ENCODE measurements at places on chromosomes 7 and 10.

- DNase-seq: no peak
Measured at GRCh38 chr7:130195396-130195795, 9.8 kb downstream of the TMEM209 start.

GRCh38 chr7:38168890-38169570 lies 9.0 kb upstream of the STARD3NL start:
- DNase-seq: no peak

DNA sequence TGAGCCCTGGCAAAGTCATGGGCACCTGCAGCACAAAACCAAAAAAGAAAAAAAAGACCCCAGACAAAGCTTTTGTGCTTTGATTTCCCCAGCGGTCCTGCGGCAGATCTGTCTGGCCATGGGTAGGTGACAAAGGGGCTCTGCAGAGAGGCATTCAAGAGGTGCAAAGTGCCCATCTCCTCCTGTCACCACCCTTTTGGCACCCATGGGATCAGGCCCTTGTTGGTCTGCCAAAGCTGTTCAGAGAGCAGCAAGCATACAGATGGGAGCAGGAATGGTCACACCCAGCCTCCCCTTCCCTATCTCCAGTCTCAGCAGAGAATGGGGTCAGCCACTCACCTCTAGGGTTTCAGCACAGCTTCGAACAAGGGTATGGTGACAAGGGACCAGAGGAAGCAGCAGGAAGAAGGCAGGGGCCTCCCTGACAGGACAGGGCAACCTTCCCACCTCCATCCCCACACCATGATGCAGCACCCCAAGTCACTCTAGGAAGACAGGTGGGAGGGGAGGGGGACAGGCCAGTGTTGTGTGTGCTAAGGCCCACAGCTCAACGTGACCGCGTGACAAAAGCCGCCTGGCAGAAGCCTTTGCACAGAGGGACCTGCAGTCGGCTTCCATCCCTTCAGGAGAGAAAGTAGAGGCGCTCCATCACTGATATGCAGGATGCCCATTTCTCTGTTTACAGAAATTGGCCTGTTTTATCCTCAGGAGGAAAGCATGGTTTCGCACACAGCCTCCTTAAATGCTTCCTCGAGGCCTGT lies 6.3 kb downstream of the CAMK2G start:
- DNase-seq: no peak

DNA sequence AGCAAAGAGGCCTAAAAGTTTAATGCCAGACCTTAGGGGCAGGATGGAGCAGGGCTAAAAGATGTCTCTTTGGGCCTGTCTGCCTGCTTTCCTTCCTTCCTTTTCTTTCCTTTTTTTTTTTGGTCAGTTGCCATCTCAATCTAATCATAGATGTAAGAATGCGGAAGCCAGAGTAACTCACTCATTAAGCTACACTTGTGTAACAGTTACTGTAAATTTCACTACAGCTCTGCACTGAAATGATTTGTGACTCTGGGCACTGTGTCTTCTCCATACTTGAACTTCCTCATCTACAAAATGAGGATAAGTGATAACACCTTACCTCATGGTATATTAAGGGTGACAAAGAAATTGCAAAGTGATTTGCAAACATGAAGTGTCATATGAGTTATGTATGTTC lies 75.5 kb upstream of the AGK start:
- DNase-seq: no peak

- no peak for DNase-seq
Measured at GRCh38 chr10:6141296-6142151, 52.7 kb downstream of the RBM17 start.

DNA sequence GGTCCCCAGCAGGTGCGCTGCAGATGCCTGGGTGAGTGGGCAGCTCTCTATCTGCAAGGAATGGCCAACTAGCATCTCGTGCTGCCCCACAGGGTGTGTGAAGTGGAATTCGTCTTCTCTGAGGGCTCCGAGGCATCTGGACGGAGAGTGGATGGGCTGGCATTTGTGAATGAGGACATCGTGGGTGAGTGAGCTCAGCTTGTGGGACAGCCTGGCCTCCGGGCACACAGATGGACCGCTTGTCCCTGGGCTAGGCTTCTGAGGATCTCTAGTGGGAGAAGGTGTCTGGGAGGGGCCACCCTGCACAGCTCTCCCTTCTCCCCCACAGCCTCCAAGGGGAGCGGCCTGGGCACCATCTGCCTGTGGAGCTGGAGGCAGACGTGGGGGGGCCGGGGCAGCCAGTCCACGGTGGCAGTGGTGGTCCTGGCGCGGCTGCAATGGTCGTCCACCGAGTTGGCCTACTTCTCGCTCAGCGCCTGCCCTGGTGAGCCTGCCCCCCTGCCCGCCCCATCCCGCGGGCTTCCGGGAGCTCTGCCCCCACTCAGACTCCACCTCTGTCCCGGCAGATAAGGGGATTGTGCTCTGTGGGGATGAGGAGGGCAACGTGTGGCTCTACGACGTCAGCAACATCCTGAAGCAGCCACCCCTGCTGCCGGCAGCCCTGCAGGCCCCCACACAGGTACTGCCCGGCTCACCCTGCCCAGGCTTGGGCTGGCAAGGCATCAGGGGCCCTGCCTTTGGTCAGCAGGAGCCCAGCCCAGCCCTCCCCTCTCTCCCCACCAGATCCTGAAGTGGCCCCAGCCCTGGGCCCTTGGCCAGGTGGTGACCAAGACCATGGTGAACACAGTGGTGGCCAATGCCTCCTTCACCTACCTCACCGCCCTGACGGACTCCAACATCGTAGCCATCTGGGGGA lies 6.3 kb downstream of the POLR2J start:
- DNase-seq: no peak

DNA sequence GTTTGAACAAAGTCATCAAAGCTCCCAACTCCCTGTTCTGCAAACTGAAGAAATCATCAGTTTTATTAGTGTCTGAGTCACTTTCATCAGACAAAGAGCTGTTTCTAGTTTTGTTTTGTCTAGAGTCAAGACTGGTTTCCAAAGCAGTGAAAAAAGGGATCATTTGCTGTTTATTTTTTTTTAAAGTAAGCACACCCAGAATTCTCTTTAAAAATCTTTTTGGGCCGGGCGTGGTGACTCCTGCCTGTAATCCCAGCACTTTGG lies 972.0 kb upstream of the CELF2 start:
- DNase-seq: no peak

- DNase-seq: no peak
Measured at GRCh38 chr10:126599949-126600682, 70.4 kb downstream of the C10orf90 start.

GRCh38 chr10:33273295-33274002 lies 61.0 kb downstream of the NRP1 start:
- no peak for DNase-seq

GRCh38 chr10:66534866-66535265 lies 391.0 kb upstream of the LRRTM3 start:
- DNase-seq: no peak

GRCh38 chr7:112140600-112140999 lies 65.6 kb downstream of the DOCK4 start:
- no peak for DNase-seq

- DNase-seq: no peak
Measured at GRCh38 chr10:59465088-59465487, 102.7 kb upstream of the FAM13C start.

GRCh38 chr10:32379950-32380551 lies 33.1 kb upstream of the EPC1 start:
- no peak for DNase-seq

- DNase-seq: no peak
Measured at GRCh38 chr10:89861584-89862301, 160.4 kb downstream of the KIF20B start.

- DNase-seq: no peak
Measured at GRCh38 chr10:130485236-130485957, 349.2 kb downstream of the GLRX3 start.

- no peak for DNase-seq
Measured at GRCh38 chr10:125739994-125740679, 20.6 kb downstream of the EDRF1 start.

DNA sequence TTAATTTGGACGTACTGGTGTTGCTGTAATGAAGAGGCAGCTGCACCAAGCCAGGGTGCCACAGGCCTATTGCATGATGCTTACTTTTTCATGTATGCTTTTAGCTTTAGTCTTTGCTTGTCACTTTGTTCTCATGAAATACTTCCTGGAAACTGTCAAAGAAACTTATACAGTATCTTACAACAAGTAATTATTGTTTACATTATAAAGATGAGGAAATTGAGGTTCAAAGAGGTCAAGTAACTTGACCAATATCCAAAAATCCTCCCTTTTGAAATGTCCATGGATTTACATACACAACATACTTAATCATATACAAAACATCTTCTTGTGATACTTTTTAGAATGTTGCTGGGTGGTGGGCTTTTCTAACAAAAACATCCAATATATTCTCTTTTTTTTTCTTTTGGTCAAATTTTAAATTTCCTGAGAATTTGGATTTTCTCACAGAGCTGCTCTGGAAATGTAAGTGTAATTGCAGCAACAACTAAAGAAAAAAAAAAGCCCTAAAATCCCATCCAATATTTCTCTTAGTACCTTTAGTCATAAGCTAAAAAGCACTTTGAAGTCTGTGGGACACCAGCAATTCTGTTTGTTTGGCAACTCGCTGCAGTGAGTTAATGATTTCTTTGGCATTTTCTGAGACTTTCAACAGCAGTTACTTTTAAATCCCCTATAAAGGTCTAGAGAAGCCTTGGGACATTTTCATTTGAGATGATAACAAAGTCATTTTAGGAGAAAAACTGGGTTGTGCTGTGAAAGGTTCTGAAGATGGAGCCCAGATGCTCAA lies 500.6 kb upstream of the IGFBP3 start:
- no peak for DNase-seq

DNA sequence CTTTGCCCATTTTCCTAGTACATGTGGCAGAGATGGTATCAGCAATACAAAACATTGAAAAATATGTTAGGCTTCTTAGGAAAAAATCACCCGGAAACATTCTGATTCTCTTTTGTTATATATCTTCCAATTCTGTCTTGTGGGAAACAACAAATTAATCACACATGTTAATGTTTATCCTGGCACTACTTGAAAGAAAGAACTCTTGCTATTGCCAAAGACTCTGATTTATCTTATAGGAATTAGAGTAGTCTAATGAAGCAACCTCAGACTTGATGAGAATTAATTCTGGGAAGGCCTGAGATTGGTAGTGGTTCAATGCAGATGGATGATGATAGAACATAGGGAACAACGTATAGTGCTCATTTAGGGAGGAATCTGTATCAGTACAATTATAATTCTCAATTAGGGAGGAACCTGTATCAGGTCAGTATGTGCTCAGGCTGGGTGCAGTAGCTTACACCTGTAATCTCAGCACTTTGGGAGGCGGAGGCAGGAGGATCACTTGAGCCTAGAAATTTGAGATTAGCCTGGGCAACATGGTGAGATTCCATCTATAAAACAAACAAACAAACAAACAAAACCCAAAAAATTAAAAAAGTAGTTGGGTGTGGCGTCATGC lies 50.7 kb downstream of the TAS2R16 start:
- DNase-seq: no peak

GRCh38 chr7:44998153-44998871 lies 1.7 kb upstream of the CCM2 start:
- no peak for DNase-seq

DNA sequence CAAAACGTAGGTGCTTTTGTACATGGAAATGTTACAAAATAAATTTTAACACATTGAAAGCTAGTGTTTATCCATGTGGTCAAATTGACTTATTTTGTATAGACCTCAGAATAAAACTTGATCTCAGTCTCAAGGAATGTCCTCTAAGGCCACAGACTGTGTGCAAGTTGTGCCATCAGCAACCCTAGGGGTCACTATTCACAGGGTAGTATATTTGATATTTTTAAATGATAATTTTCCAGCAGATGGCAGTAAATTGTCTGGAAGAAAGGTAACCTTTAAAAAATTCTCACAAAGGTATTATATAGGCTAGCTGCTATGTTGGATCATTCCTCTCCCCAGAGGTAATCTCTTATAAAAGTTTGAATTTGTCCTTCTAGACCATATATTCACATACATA lies 12.9 kb upstream of the SNX10 start:
- no peak for DNase-seq

DNA sequence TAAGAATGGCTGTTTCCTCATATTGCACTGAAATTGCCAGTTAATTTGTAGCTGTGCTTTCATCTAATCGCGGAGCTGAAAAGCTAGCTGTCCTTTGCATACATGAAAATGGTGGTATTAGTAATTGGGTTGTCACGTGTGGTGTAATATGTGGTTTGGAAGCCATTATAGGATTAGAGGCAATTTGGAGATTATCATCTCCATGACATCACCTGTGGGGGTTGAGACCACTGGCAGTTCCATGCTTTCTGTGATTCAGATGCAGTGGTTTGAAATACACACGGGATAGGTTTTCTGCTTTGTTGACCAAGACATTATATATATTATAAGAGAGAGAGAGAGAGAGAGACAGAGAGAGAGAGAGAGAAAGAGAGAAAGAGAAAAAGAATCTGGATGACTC lies 180.8 kb downstream of the RAB11FIP2 start:
- DNase-seq: no peak

GRCh38 chr7:131493581-131493980 lies 62.8 kb downstream of the PODXL start:
- no peak for DNase-seq

GRCh38 chr10:98269435-98269912 lies 1.5 kb upstream of the LOXL4 start:
- no peak for DNase-seq

DNA sequence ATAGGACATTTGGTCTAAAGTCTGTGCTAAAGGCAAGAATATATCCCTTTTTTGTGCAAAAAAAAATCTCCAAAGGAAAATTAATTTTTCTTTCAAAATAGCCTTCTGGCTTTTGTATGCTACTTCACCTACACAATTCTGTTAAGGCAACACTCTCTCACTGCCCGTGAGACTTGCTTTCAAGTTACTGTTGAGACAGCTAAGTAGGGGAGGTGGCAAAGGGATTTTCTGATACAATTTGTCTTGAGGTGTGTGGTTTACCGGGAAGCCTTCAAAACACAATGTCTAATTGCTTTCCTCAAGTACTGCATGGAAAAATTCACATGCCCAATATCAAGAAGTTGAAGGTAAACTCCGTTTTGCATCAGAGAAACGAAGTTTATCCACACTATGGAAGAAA lies 50.8 kb upstream of the RSU1 start:
- DNase-seq: no peak

- no peak for DNase-seq
Measured at GRCh38 chr10:5575144-5575481, 50.4 kb downstream of the CALML3 start.

- DNase-seq: no peak
Measured at GRCh38 chr10:4673279-4674040, 152.5 kb upstream of the AKR1E2 start.

- DNase-seq: no peak
Measured at GRCh38 chr10:7234109-7234508, 176.7 kb downstream of the SFMBT2 start.

- no peak for DNase-seq
Measured at GRCh38 chr7:104960741-104961448, 53.1 kb upstream of the KMT2E start.

All from right renal pelvis (tissue), 4 donors.